ENCODE measurements at places on chromosomes 7 and 10. TPM values are rescaled to one million over a fixed set of nuclear protein-coding genes. Genes with fewer than 3 reads are reported as not detected.
A peak's percentile ranks its signal among the peaks of the same experiment; 100 is the strongest.

DNA sequence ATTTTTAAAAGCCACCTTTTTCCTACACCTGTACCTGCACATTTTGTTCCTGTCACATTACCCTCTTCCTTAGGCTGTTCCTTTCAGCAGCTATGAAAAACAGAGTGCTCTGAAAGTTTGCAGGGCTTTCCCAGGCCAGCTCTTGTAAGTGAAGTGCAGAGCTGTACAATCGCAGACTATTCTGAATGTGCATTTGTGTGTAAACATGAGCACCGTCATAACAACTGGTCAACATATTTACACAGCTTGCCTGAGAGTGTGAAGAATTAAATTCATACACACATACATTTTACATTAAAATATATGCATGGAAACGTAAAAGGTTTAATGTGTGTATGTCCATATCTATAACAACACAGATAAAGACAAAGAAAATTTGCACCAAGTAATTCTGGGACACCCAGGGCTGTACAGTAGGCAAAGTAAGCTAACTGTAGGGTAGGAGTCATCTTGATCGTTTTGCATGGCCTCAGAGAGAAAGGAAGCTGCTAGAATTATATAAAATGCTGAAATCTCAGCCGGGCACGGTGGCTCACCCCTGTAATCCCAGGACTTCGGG lies 23.6 kb upstream of the LYZL1 start:
- no peak for DNase-seq
- no peak overlapping the region for H3K4me3 ChIP-seq
- no peaks in the 10 kb centered on the region for H3K36me3 ChIP-seq
- no peak overlapping the region for H3K27ac ChIP-seq
- no peaks in the 10 kb centered on the region for H3K4me1 ChIP-seq

GRCh38 chr10:31288001-31288400 lies 31.0 kb upstream of the ZEB1 start:
- no peak overlapping the region for H3K27ac ChIP-seq
- H3K4me3 ChIP-seq, result no peak overlapping the region
- no peaks in the 10 kb centered on the region for H3K36me3 ChIP-seq
- peaks cover 2% of the 10 kb centered on the region for H3K4me1 ChIP-seq
- no peaks in the 10 kb centered on the region for H3K27me3 ChIP-seq

- DNase-seq, result no peak
- H3K4me1 ChIP-seq, result no peaks in the 10 kb centered on the region
- no peak overlapping the region for H3K4me3 ChIP-seq
- H3K27ac ChIP-seq, result no peak overlapping the region
- no peaks in the 10 kb centered on the region for H3K36me3 ChIP-seq
These were observed 104.7 kb downstream of the COL13A1 start for GRCh38 chr10:69906425-69906824.

DNA sequence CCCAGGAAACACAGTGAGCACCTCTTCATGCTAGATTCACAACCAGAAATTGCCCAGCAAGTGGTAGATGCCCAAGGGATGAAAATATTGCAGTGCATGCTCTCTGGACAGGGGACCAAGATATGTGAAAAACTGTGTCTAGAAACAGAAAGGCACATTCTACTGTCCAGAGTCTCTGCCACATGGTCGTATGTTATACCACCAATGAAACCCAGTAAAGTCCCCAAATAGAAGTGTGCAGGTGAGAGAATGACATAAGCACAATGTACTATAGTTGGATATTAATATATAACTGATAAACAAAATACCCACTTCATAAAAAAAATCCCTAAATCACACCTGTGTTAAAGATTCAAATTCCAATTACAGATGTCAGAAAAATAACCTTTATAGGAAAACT lies 43.8 kb downstream of the RASGEF1A start:
- H3K4me1 ChIP-seq, result no peaks in the 10 kb centered on the region
- H3K27me3 ChIP-seq, result no peaks in the 10 kb centered on the region
- no peak overlapping the region for H3K27ac ChIP-seq
- no peak overlapping the region for H3K4me3 ChIP-seq

GRCh38 chr10:60397792-60398191 lies 8.1 kb upstream of the ANK3 start:
- no peak overlapping the region for H3K27ac ChIP-seq
- no peaks in the 10 kb centered on the region for H3K36me3 ChIP-seq
- H3K4me1 ChIP-seq, result no peaks in the 10 kb centered on the region
- H3K27me3 ChIP-seq, result no peaks in the 10 kb centered on the region

DNA sequence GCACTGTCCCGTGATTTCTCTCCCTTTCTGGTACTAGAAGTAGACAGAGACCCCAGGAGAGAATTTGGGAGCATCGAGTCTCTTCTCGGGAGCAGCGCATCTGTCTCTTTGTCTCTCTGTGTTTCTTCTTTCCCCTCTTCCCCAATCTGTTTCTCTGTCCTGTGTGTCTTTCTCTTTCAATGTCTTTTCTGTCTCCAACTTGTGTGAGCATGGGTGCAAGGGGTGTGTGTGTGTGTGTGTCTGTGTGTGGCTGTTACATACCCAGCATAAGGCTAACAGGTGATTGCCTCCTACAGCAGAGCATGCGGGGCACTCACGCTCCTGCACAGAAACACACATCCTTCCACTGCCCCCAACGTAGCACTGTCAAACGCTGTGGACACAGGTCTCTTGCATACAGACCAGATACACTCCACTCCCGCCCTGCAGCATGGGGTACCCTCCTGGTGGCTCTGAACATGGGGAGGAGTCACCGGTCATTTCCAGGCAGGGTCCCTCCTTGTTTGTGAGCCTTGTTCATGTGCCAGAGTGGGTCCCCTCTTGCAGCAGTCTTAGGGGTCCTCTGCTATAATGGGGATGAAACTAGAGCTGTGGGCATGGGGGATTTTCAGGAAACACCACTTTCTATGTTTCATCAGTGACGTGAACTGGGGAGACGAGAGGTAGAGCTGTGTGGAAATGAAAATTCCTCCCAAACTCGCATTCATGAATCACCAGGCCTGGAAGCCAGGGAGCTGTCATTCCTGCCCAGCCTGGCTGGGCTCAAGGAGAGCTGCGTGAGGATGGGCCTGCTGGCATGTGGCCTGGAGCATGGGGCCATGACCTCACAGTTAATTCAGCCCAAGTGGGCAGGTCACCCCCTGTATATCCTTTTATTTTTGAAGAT lies 980 bp downstream of the ADAMTS14 start:
- H3K4me1 ChIP-seq, result peaks cover 13% of the 10 kb centered on the region
- peaks cover 5% of the 10 kb centered on the region for H3K36me3 ChIP-seq
- peak overlapping the region; percentile 78 for H3K27ac ChIP-seq
- peak overlapping the region; percentile 83 for H3K4me3 ChIP-seq
- DNase-seq, result peak; percentile 79

DNA sequence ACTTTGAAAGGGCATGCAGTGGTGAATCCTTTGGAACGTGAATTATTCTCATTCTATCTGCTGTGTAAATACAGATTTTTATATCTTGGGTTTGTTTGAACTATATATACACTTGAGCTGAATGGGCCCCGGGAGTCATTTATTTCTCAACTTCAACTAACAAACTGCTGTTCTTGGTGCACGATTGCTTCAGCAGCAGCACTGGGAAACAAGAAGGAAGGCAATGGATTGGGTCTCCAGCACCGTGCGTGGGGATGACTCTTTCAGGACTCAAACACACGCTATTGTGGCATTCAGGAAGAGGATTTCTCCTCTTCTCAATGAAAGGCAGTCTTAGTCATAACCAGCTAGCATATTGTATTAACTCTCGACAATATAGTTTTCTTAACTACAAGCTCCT lies 226.0 kb upstream of the NFE2L3 start:
- H3K27ac ChIP-seq, result no peak overlapping the region
- H3K4me1 ChIP-seq, result no peaks in the 10 kb centered on the region
- H3K4me3 ChIP-seq, result no peak overlapping the region
- H3K36me3 ChIP-seq, result no peaks in the 10 kb centered on the region
- DNase-seq, result peak; percentile 27

GRCh38 chr10:44242091-44242490 lies 142.8 kb downstream of the CXCL12 start:
- no peaks in the 10 kb centered on the region for H3K36me3 ChIP-seq
- H3K27ac ChIP-seq, result no peak overlapping the region
- H3K27me3 ChIP-seq, result peaks cover 13% of the 10 kb centered on the region
- H3K4me3 ChIP-seq, result no peak overlapping the region
- H3K4me1 ChIP-seq, result no peaks in the 10 kb centered on the region

GRCh38 chr7:95327356-95327755 lies 3.0 kb upstream of the PON1 start:
- H3K36me3 ChIP-seq, result no peaks in the 10 kb centered on the region
- H3K27me3 ChIP-seq, result no peaks in the 10 kb centered on the region
- no peak overlapping the region for H3K27ac ChIP-seq
- no peaks in the 10 kb centered on the region for H3K4me1 ChIP-seq

DNA sequence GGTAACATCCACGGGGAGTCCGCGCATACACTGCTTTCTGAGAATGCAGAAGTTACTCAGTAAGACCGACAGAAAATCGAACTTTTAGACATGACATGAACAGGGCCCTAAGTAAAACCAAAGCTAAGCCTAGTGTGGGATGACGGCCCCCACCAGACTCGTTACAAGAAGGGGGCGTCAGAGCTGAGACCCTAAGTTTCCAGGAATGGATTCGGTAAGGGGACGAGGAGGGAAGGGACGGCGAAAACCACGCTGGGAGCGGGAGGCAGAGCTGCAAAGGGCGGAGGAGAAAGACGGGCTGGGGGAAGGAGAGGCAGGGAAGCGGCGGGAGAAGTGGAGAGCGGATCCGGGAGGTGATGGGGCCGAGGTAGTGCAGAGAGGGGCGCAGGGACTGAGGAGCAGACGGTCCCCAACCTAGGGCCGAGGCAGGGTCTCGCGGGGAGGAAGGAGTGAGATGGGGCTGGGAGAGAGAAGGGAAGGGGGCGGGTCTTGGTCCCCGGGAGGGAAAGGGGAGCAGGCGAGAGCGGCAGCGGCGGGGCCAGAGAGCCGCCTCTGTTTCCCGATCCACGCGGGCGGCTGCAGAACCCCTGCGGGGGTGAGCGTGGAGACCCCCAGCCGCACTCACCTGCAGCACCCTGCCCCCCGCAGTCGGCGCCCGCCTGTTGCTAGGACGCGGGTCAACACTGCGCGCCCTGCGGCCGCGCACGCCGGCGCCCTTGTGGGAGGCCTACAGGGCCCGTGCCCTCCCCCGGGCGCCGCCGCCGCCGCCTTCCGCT lies 513 bp downstream of the ODAD2 start:
- H3K4me1 ChIP-seq, result no peaks in the 10 kb centered on the region
- no peaks in the 10 kb centered on the region for H3K27me3 ChIP-seq
- peak; percentile 43 for DNase-seq

DNA sequence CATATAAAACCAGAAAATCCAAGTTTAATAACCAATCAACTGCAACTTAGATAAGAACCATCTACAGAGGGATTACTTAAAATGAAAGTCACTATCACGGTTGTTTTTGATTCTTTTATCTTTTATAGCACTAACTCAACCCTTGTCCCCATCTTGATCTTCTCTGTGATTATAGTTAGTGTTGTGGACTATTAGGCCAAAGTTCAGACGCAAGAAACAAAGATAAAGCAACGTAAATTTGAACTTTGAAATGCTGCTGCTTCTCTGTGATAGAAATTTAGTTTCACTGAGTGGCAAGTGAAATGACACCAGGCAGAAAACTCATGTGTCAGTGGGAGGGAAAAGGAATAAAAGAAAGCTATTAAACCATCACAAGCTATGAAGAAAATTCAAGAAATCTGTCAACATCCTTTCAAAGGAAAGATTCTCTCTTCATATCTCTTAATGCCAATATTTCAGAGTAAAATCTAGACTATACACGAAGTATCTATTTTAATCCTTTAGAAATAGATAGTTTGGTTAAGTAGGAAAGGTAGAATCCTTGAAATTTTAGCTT lies 71.8 kb upstream of the MALRD1 start:
- H3K27me3 ChIP-seq, result no peaks in the 10 kb centered on the region
- H3K27ac ChIP-seq, result no peak overlapping the region
- no peaks in the 10 kb centered on the region for H3K4me1 ChIP-seq
- no peaks in the 10 kb centered on the region for H3K36me3 ChIP-seq
- DNase-seq, result no peak

- H3K27me3 ChIP-seq, result no peaks in the 10 kb centered on the region
- no peaks in the 10 kb centered on the region for H3K4me1 ChIP-seq
- peak; percentile 22 for DNase-seq
- no peaks in the 10 kb centered on the region for H3K36me3 ChIP-seq
- H3K27ac ChIP-seq, result no peak overlapping the region
These were observed 70.4 kb downstream of the HERPUD2 start for GRCh38 chr7:35624299-35625186.

- H3K36me3 ChIP-seq, result no peaks in the 10 kb centered on the region
- no peaks in the 10 kb centered on the region for H3K27me3 ChIP-seq
- peak; percentile 0 for DNase-seq
- no peaks in the 10 kb centered on the region for H3K4me1 ChIP-seq
These were observed 54.3 kb downstream of the LRRC18 start for GRCh38 chr10:48885376-48885775.

DNA sequence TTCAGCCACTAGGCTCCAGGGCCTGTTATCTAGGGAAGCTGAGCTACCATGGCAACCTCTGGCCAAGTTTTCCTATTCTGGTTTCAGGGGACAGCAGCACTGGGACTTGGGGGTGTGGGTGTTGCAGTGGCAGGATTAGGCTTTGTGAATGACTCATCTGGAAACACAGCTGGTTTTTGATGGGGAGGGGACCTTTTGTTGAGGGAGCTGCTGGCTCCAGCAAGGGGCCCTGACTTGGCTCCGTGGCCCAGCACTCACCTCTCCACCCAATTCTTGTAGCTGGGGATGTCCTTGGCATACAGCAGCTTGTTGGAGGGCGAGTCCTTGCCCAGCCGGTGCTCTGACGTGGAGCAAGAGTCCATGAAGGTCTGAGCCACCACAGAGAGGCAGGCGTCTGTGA lies 435.9 kb downstream of the PLXNA4 start:
- H3K4me3 ChIP-seq, result no peak overlapping the region

GRCh38 chr10:102389894-102390293 lies 5.6 kb upstream of the NFKB2 start:
- no peak for DNase-seq
- no peaks in the 10 kb centered on the region for H3K27me3 ChIP-seq
- no peak overlapping the region for H3K27ac ChIP-seq
- no peak overlapping the region for H3K4me3 ChIP-seq
- no peaks in the 10 kb centered on the region for H3K4me1 ChIP-seq

DNA sequence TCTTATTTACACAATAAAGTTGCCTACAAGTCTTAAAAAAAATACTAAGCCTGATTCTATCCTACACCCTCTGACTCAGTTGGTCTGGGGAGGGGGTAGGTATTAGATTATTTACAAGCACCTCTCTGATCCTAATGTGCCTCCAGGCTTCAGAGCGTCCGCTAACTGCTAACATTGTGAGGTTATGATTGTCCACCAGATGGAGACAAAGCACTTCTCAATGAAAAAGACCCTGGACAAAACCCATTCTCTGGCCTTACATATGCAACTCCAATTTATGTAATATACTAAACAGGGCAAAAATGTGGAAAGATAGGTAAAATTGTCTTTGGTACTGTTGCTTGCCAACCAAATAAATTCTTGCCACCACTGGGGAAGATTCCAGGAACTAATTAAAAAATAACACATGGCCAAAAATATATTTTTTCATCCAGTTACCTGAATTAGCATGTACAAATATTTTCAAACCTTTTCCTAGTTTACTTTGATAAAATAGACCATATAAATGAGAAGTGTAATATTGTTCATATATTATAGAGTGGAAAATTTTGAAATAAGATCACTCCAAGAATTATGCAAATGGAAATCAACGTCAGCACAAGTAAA lies 92.4 kb downstream of the KIF20B start:
- H3K36me3 ChIP-seq, result no peaks in the 10 kb centered on the region
- no peaks in the 10 kb centered on the region for H3K4me1 ChIP-seq
- no peak overlapping the region for H3K4me3 ChIP-seq
- H3K27ac ChIP-seq, result no peak overlapping the region

The LRIT1 gene
- not detected for total RNA-seq

The FRAT2 gene
- total RNA-seq, result 5.3 TPM

The AMPH gene
- 3.6 TPM for total RNA-seq

The ZNF117 gene
- 5.6 TPM for total RNA-seq

The FAM180A gene
- 24.4 TPM for total RNA-seq

The CFAP70 gene
- total RNA-seq, result 1.3 TPM

The BBS9 gene
- 27.2 TPM for total RNA-seq

The DRGX gene
- total RNA-seq, result not detected

The KCND2 gene
- 2.1 TPM for total RNA-seq

The RARRES2 gene
- 174 TPM for total RNA-seq

The ZNF488 gene
- total RNA-seq, result not detected

The FAM131B gene
- 3.8 TPM for total RNA-seq
